ENCODE measurements at places on chromosomes 2 and 18.

DNA sequence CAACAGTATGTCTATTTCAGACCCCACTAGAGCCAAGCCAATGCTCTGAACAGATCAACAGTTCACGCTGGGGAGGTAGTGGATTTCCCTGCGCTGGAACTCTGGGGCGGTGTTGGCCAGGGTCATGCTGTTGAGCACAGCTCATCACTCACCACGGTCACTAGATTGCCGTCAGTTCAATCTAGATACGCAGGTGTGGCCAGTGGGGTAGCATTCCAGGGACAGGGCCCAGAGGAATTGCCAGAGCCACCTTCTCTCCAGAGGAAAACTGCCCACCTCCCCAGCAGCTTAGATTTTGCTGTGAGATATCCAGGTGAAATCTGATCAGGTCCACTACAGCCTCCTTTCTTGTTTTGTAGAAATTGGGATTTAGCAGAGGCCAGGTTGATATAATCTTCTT is 101.8 kb downstream of the SOX11 start:
- no peak for DNase-seq

DNA sequence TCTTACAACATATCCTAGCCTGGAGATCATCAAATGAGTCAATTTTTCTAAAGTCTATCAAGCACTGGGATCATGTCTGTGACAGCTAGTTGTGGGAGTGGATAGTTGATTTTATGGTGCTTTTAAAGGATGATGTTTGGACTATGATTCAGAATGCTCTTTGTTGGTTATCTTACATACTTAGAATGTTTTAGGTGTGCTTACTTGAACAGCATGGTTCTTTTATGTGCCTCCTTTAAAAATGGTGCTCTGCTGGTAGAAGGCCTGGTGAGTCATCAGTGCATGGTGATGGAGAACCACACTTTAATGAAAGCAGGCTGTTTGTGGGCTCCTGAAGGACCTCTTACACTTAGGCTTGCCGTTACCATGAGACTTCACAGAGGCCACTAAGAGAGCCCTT is 682.7 kb upstream of the FANCL start:
- no peak for DNase-seq

- DNase-seq, result no peak
These were observed 265.4 kb downstream of the TRIB2 start for GRCh38 chr2:12982149-12982584.

- no peak for DNase-seq
These were observed 25.2 kb upstream of the RGPD4 start for GRCh38 chr2:107801498-107801897.

DNA sequence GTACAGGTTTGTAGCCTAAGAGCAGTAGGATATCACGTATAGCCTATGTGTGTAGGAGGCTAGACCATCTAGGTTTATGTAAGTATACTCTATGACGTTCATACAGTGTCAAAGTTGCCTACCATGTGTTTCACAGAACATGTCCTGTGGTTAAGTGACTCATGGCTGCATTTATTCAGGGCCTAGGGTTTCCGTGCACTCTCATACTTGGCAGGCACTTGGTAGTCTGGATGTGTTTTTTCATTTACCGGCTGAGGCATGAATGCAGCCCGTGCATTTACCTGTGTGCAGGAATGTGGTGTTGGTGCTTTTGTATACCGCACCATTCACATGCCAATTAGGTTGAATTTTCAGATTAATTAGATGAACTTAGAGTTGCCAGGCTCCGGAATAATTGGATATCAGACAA is 43.4 kb downstream of the MYL12B start:
- DNase-seq, result peak; percentile 51

GRCh38 chr18:79736846-79737245 is 57.2 kb downstream of the CTDP1 start:
- no peak for DNase-seq

DNA sequence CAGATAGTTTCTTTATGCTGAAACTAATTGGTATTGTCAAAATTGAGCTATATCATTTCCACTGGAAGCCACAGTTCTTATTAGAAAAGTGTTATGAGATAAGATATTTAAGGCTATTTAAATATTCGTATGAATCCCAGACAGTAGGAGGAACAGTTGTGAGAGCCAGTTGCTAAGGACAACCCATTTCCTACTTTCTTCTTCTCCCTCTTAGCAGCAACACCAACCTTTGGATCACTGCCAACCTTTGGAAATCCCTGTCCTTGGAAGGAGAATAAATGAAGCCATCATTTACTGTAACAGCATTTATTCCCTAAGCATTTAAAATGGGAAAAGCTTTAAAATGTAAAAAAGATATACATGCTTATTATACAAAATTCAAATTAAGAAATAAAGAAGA is 85.8 kb downstream of the PLCL1 start:
- DNase-seq, result no peak
